ENCODE measurements at places on chromosomes 12 and 14. TPM values are rescaled to one million over a fixed set of nuclear protein-coding genes. Genes with fewer than 3 reads are reported as not detected.

The SLC8A3 gene
- 0.22 TPM for total RNA-seq

The ZC3H14 gene
- total RNA-seq: 83.5 TPM

The DUSP6 gene
- total RNA-seq: 22.9 TPM

GRCh38 chr12:102685172-102685571 is 204.8 kb upstream of the IGF1 start:
- H3K27ac ChIP-seq: no peak overlapping the region
- peaks cover 1% of the 10 kb centered on the region for H3K27me3 ChIP-seq
- H3K4me3 ChIP-seq: no peak overlapping the region
- DNase-seq: no peak
- H3K36me3 ChIP-seq: no peaks in the 10 kb centered on the region
- H3K4me1 ChIP-seq: peaks cover 3% of the 10 kb centered on the region

GRCh38 chr14:67650151-67650550 is 24.3 kb downstream of the VTI1B start:
- no peak for DNase-seq
- H3K36me3 ChIP-seq: peaks cover 26% of the 10 kb centered on the region
- H3K4me3 ChIP-seq: no peak overlapping the region
- no peak overlapping the region for H3K27ac ChIP-seq

DNA sequence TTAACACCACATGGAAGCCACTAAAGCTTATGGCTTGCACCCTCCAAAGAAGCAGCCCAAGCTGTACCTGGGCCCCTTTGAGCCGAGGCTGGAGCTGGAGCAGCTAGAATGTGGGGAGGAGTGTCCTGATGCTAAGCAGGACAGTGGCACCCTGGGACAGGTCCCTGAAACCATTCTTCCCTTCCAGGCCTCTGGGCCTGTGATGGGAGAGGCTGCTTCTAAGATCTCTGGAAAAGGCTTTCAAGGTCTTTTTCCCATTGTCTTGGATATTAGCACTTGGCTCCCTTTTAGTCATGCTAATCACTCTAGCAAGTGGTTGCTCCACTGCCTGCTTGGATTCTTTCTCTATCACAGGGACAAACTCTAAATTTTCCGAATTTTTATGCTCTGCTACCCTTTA is 40.9 kb downstream of the OSBPL8 start:
- no peaks in the 10 kb centered on the region for H3K4me1 ChIP-seq
- H3K36me3 ChIP-seq: peaks cover 37% of the 10 kb centered on the region
- no peak overlapping the region for H3K4me3 ChIP-seq
- H3K27me3 ChIP-seq: no peaks in the 10 kb centered on the region

All from mesothelial cell of epicardium (in vitro differentiated cells).